ENCODE measurements at places on chromosomes 11 and 22.

- no peak for DNase-seq
Observed at GRCh38 chr22:42365942-42366695, 66.1 kb downstream of the NFAM1 start.

- no peak for DNase-seq
Observed at GRCh38 chr11:37558619-37559210, 960.7 kb upstream of the RAG2 start.

GRCh38 chr11:118175031-118175992 lies 1.1 kb downstream of the SCN2B start:
- DNase-seq = no peak

DNA sequence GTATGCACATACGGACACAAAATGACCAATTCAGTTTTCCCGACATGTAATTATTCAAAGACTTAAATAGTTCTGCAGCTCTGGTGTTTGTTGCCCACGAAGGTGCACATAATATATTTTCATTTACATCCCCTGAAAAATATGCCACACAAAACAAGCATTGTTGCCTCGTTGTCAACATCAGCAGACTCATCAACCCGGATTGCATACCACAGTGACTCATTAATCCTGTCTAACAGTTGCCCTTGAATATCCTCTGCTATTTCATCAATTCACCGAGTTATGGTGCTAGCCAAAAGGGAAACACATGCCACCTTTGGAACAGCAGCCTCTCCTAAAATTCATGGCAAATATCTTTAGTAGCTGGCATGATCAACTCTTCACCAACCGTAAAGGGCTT lies 582.2 kb downstream of the LRRC4C start:
- DNase-seq = no peak

GRCh38 chr11:64759722-64760719 lies at the start of gene PYGM:
Gene PYGM (minus strand): TSS chr11:64759974. CDS start chr11:64759898, 76 bp downstream.
- no peak for DNase-seq

DNA sequence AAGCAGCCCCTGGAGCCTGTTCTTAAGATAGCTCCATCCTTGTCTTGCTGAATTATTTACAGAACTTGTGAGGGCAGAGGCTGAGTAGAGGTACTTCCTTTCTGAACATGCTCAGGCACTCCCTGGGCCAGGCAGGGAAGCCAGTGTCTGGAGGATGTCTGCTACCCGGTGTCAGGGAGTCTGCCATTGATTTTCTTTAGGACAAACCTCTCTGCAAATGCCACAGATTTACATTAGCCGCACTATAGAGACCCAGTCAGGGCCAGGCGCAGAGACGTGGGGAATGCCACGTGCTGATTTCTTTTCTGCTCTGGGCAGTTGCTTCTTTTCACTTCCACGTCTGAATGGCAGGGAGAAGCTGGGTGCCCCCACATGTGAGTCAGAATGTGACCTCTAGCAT lies 585.5 kb downstream of the NTM start:
- DNase-seq = no peak

- no peak for DNase-seq
Observed at GRCh38 chr11:92681586-92681985, 287.9 kb upstream of the MTNR1B start.
